Ovary (tissue), 10 donors: ENCODE measurements at places on chromosomes 1 and 21.

DNA sequence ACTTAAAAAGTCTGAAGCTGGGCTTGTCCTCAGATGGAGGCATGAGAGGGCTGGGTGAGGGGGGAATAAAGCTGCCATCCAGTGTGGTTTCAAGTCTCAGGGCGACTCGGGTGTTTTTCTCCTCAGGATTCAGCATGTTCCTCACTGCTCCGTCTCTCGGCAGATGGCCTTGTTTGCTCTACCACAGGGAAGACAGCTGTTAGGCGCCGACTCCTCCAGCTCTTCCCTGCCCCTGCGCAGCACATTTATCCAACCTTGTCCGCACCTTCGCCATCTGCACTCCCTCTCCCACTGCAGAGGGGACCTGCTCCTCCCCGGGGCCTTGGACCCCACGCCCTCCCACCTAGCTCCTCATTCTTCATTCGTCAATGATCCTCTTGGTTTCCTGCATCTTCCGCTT is 16.6 kb upstream of the S100A11 start:
- no peak for DNase-seq
- H3K27ac ChIP-seq: no peak overlapping the region

- H3K27ac ChIP-seq: no peak overlapping the region
- peaks cover 18% of the 10 kb centered on the region for H3K4me1 ChIP-seq
- H3K27me3 ChIP-seq: no peaks in the 10 kb centered on the region
These were observed 27.7 kb upstream of the NGF start for GRCh38 chr1:115365738-115366137.

GRCh38 chr21:41612674-41613532 is 104.9 kb upstream of the TMPRSS2 start:
- peak; percentile 88 for DNase-seq
- no peaks in the 10 kb centered on the region for H3K36me3 ChIP-seq

DNA sequence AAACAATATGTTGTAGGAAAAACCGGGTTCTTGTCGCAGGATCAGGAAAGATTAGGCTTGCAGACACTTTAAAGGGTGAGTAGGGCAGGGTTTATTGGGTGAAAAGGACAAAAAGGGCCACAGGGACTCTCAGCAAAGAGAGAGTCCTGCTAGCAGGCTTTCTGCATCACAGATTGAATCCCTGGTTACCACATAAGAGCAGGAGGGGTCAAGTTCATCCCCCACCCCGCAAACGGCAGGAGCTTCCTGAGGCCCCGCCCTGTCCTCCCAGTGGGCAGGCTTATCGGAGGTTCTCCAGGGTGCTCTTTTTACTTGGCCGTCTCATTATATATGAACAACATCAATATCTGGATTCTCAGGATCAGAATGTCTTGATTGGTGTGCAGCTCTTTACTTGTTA is 47.7 kb downstream of the SYCP1 start:
- no peak for DNase-seq
- no peak overlapping the region for H3K27ac ChIP-seq
- no peaks in the 10 kb centered on the region for H3K4me1 ChIP-seq
- H3K27me3 ChIP-seq: no peaks in the 10 kb centered on the region

DNA sequence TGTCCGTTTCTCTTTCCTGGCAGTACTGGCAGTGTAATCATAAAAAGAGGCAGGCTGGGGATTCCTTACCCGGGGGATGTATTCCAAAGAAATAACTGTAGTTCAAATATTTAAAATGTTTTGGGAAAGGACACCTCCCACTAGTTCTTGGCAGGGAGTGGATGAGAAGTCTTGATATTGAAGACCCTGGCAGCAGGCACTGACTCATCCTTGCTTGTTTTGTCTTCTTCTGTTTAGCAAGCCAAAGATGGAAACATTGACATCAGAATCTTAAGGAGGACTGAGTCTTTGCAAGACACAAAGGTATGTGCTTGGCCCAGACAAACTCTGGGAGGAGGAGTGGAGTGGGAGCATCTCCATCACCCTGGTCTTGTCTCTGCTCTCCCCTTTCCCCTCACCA is 639 bp downstream of the IL20 start:
- H3K4me3 ChIP-seq: no peak overlapping the region
- H3K36me3 ChIP-seq: no peaks in the 10 kb centered on the region
- no peak for DNase-seq
- no peak overlapping the region for H3K27ac ChIP-seq

GRCh38 chr1:63758791-63759190 is 15.0 kb upstream of the ROR1 start:
- H3K36me3 ChIP-seq: no peaks in the 10 kb centered on the region
- no peak for DNase-seq
- H3K4me1 ChIP-seq: no peaks in the 10 kb centered on the region
- no peaks in the 10 kb centered on the region for H3K27me3 ChIP-seq

GRCh38 chr1:53984726-53985125 is 33.3 kb downstream of the LDLRAD1 start:
- DNase-seq: no peak
- H3K4me1 ChIP-seq: peaks cover 2% of the 10 kb centered on the region
- no peaks in the 10 kb centered on the region for H3K36me3 ChIP-seq
- H3K4me3 ChIP-seq: no peak overlapping the region

- DNase-seq: no peak
- H3K4me1 ChIP-seq: no peaks in the 10 kb centered on the region
- H3K36me3 ChIP-seq: no peaks in the 10 kb centered on the region
These were observed 27.1 kb upstream of the LEPR start for GRCh38 chr1:65393347-65393746.

DNA sequence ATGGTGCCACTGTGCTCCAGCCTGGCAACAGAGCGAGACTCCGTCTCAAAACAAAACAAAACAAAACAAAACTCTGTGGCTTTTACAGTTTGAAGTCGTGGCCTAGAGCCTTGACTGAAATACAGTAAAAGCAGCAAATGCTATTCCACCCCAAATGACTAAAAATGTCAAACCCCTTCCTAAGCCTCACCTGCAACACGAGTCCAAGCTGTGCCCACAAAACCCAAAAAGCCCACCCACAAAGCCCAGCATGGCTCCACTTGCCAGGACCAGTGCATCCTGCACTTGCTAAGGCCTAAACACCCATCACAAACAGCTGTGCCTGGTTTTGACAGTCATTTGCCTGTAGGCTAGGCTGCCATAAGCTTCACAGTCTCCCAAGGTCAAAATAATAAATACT is 21.3 kb downstream of the VAV3 start:
- no peak for DNase-seq
- H3K27me3 ChIP-seq: no peaks in the 10 kb centered on the region
- H3K4me1 ChIP-seq: no peaks in the 10 kb centered on the region
- H3K36me3 ChIP-seq: no peaks in the 10 kb centered on the region
- no peak overlapping the region for H3K4me3 ChIP-seq
- no peak overlapping the region for H3K27ac ChIP-seq

DNA sequence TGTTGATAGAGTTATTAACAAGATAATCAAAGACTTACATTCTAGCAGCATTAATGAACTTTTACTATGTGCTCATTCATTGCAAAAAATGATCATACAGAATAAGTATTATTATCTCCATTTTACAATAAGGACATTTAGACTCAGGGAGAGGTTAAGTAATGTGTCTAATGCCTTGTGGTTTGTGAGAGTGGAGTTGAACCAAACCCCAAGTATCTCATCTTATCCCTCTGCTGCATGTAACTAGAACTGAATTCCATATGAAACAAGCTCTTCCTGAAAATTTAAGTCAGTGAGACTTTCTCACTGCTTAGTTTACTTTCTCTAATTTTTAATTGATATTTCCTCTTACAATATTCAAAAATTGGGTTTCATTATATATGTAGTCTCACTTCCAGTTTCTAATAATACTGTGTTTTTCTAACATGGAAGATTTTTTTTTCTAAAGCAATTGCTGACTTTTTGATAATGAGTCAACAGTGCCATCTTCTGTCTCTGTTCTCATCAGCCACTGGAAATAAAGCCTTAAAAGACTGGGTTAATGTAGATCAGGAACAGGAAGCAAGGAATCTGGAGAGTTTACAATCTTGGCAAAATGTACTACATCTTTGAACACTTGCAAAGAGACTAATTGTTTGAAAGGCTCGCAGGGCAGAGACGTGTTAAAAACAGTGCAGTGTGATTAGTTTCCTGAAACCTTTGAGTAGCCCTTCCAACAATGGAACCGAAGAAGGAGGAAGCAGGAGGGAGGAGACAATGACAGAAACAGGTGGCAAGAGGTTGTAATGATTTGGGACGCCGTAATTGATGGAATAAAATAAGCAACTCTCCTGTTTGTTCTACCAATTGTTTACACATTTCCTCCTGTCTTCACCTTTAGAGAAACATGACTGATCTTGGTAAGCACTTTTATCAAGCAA is 567.6 kb downstream of the MRPL39 start:
- no peaks in the 10 kb centered on the region for H3K36me3 ChIP-seq
- H3K4me1 ChIP-seq: no peaks in the 10 kb centered on the region

DNA sequence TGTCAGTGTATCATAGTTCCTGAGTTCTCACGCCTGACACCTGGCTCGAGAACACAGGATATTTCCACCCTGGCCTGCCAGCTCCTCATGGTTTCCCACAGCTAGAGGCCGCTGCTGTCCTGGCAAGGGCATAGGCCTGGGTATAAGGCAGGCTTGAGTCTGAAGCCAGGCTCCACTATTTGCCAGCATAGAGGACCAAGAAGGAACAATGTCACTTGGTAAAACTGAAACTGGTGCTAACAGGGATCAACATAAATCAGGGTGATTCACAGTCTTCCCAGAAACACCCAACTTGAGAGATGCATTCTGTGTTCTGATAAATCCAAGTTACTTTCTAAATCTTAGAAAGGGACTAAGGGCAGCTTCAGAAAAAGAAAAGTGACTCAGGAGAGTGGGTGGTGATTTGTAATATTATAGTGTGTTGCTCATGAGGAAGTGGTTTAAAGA is 6.9 kb upstream of the S100A2 start:
- H3K36me3 ChIP-seq: no peaks in the 10 kb centered on the region
- H3K27me3 ChIP-seq: no peaks in the 10 kb centered on the region
- peak; percentile 87 for DNase-seq
- H3K4me1 ChIP-seq: peaks cover 1% of the 10 kb centered on the region
- no peak overlapping the region for H3K4me3 ChIP-seq
- H3K27ac ChIP-seq: no peak overlapping the region

- no peak overlapping the region for H3K4me3 ChIP-seq
- no peaks in the 10 kb centered on the region for H3K4me1 ChIP-seq
- no peak for DNase-seq
- no peaks in the 10 kb centered on the region for H3K36me3 ChIP-seq
These were observed 4.2 kb downstream of the RD3 start for GRCh38 chr1:211487672-211488208.

- H3K27ac ChIP-seq: no peak overlapping the region
- no peak for DNase-seq
- H3K27me3 ChIP-seq: no peaks in the 10 kb centered on the region
- H3K4me3 ChIP-seq: no peak overlapping the region
These were observed 131.1 kb downstream of the KIAA0319L start for GRCh38 chr1:35426097-35426586.

DNA sequence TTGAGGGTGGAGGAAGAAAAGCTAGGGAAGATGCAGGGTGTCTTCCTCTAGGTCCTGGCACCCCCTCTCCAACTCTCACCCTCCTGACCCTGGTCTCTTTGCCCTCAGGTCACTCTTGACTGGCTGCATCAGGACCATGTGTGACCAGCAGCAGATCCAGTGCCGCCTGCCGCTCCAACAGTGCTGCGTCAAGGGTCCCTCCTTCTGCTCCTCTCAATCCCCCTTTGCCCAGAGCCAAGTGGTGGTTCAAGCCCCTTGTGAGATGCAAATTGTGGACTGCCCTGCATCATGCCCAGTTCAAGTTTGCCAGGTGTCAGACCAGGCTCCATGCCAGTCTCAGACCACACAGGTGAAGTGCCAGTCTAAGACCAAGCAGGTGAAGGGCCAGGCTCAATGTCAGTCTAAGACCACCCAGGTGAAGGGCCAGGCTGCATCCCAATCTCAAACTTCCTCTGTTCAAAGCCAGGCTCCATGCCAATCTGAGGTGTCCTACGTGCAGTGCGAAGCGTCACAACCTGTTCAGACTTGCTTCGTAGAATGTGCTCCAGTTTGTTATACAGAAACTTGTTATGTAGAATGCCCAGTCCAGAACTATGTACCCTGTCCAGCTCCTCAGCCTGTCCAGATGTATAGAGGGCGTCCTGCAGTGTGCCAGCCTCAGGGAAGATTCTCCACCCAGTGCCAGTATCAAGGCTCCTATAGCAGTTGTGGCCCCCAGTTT is 1.8 kb downstream of the KPRP start:
- H3K4me1 ChIP-seq: no peaks in the 10 kb centered on the region
- DNase-seq: no peak
- H3K36me3 ChIP-seq: no peaks in the 10 kb centered on the region

DNA sequence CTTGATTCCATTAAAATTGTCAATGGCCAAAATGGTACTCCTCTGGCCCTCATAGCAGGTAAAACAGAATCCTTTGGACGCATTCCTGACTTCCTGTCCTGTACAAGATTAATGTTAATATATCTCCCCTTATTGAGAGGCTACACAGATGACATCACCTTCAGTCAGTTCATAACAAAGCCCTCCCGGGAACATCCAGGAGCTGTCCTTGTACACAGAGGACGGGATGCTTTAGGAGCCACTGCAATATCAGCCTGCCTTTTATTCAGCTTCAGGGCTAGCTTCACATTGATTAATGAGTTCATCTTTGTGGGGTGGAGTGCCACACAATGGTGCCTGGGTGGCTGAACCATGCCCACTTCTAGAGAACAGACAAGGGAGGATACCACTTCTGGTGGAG is 235.1 kb downstream of the NRIP1 start:
- no peak overlapping the region for H3K27ac ChIP-seq
- H3K27me3 ChIP-seq: no peaks in the 10 kb centered on the region
- no peaks in the 10 kb centered on the region for H3K4me1 ChIP-seq
- no peaks in the 10 kb centered on the region for H3K36me3 ChIP-seq
- no peak for DNase-seq

DNA sequence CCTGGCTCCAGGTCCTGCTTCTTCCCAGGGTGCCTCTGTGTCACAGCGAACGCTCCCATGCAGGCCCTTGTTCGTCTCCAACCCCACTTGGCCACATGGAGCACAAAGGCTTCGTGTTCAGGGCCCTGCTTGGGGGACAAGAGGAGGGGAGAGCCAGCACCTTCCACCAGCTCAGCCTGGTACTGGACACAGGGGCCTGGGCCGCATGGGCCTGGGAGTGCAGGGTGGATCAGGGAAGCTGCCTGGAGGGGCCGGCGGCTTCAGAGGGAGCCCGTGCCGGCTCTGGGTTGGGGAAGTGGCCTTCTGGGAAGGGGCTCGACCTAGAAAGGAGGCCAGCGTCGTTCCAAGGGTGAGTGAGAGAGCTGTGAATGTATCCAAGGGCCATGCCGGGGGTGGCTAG is 53.0 kb downstream of the UMODL1 start:
- no peaks in the 10 kb centered on the region for H3K27me3 ChIP-seq
- DNase-seq: no peak
- no peaks in the 10 kb centered on the region for H3K36me3 ChIP-seq

GRCh38 chr1:63593886-63594605 is 835 bp downstream of the PGM1 start:
- H3K4me3 ChIP-seq: peak overlapping the region; percentile 79
- H3K27ac ChIP-seq: peak overlapping the region; percentile 87
- peak; percentile 55 for DNase-seq

GRCh38 chr1:166013232-166013631 is 153.6 kb downstream of the FAM78B start:
- no peaks in the 10 kb centered on the region for H3K4me1 ChIP-seq
- no peaks in the 10 kb centered on the region for H3K36me3 ChIP-seq
- H3K27ac ChIP-seq: no peak overlapping the region
- H3K27me3 ChIP-seq: no peaks in the 10 kb centered on the region
- no peak for DNase-seq

DNA sequence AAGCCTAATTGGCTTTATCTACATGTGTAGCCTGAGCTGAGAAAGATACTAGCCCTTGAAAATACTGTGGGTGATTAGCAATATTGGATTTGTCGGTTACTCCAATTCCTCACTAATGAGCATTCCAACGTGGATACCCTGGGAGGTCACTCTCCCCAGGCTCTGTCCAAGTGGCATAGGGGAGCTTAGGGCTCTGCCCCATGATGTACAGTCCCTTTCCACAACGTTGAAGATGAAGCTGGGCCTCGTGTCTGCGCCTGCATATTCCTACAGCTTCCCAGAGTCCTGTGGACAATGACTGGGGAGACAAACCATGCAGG is 2.6 kb downstream of the RCC1 start:
- peaks cover 13% of the 10 kb centered on the region for H3K4me1 ChIP-seq
- no peaks in the 10 kb centered on the region for H3K36me3 ChIP-seq
- H3K4me3 ChIP-seq: no peak overlapping the region
